ENCODE measurements at places on chromosomes 2 and 18.

GRCh38 chr2:99743146-99743545, 253.3 kb upstream of the REV1 start:
- no peak for DNase-seq

DNA sequence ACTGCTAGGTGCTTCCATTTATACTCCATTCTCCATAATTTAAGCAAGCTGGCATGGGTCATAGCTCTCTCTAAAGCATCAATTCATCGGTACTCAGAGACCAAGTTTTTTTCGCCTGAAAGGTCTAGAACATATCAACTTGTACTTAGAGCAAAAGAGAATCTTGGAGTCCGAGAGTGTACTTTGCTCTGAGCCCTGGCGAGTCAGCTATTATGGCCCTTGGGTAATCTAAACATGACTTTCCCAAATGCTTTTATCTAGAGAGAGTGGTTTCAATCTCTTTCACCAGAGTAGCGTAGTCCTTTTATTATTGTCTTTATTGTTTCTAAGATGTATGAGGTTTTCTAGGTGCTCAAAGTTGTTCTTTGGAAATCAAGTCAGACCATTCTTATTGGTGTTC, 34.4 kb downstream of the MAIP1 start:
- DNase-seq = no peak

- no peak for DNase-seq
Measured at GRCh38 chr18:24238387-24238786, 99.5 kb downstream of the CABYR start.

GRCh38 chr2:193201583-193201982, 1006.9 kb upstream of the TMEFF2 start:
- no peak for DNase-seq

DNA sequence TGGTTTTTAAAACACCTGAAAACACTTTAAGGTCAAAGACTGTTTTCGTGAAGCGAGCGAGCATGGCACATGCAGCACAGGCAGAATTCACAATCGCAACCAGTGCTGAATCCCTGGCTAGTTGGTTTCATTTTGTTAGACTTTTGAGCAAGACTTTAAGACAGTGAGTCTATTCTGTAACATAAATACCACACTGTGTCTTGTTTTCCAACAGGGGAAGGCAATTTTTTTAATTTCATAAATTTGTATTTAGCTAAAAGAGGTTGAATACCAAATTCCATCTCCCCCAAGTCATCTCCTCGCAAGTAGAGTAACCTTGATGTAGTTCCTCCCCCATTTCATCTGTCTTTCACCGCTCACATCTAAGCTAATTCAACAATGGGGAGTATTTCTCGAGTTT, 1.4 kb downstream of the CERKL start:
- DNase-seq = no peak

GRCh38 chr2:73092146-73092783, 20.5 kb downstream of the RAB11FIP5 start:
- DNase-seq = no peak

DNA sequence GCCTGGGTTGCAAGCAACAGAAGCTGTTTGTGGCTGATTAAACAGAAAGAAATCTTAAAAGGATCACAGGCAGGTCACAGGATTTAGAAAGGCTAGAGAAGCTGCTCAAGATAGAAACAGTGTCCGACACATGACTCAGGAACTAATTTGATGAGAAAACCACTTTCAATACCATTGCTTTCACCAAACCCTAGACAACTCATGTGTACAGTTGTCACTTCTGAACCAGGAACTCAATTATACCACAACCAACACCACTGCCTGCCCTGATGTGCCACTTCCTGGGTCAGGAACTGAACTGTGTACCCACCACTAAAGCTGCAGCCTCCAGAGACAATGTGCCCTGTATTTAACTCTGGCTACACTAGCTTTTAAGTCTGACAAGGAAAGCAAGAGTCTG, 56.0 kb downstream of the TMEM247 start:
- DNase-seq = peak; percentile 49

DNA sequence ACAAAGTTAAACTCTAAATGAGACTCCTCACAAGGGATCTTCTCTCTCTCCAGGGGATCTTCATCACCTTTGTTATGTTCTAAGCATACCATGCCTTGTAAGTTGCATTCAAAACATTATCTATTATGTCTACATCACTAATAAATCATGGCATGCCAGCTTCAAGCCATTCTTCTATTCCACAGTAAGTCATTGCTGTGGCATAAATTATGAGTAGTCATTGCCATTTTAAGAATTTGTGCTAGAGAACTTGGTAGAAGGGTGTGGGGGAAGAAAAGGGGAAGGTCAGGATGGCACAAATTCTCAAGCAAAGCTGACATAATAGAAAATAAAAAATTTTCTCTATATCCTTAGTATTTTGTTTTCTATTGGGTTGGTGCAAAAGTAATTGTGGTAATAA, 33.5 kb downstream of the BARD1 start:
- DNase-seq = no peak

DNA sequence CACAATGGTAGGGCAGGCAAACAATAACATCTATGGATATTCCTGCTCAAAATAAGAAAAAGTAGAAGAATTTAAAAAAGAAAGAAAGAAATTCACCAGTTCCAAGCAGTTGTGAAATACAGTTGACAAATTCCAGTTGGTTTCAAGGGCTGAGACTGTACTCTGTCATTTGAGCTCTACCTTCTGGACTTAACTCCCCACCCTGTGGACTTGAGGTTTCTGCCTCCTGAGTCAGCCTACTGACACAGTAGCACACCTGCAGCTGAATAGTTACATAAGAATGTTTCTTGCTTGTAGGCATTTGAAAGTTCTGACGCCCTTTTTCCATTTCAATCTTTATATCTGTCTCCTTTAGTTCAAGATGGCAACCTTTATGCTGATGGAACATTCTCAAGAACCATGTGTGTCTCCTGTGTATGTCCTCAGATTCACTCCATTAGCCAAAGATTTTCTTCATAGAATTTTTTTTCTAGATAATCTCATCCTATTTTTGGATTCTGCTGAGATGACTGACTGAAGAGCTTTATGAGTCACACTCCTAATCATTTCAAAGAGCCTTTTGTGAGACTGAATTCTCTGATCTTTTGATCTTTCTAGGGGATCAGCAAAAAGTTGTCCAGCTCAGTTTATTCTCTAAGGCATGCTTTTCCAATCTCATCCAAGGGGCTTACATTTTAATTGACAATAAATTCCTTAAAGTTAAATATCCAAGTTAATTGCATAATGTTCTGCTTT, 19.1 kb downstream of the NETO1 start:
- no peak for DNase-seq

DNA sequence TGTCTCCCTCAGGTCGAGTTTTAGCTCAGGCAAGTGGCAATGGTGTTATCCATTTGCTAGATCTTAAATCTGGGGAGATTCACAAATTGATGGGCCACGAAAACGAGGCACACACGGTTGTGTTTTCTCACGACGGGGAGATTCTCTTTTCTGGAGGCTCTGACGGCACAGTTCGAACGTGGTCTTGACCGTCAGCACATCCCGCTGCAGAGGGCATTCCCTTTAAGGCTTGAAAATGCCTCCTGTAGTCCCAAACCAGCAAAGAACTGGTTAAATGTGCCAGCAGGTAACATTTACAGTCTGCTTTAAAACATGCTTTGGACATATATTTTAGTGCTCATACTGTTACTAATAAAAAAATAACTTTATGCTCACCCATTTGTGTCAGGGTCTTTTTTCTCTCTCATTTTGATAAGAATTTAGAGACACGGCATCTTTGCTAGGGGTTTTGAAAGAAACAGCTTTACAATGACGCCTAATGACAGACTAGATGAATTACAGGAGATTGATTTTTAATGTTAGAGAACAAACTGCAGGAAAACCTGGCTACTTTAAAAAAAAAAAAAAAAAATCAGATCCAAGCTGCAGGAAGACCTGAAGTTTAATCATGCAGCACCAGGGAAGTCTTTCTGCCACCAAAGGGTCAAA, 602 bp upstream of the VWC2L start:
- DNase-seq = no peak

DNA sequence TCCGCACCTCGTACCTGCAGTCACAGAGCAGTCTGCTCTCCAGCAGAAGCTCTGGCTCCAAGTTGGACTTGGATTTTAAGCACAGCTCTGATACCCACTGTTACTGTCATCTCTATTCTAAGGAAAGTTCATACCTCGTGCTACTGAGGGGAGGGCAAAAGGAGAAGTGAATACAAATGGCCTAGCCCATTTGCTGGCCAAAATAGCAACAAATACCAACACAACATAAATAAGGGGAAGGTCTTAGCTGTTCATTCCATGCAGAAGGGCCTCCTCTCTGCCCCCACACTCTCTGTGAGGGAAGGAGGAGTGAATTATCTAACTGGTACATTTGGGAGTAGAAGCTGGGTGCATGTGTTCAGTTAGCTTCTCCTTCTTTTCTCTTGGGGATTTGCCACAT, 739.4 kb upstream of the RAB6C start:
- DNase-seq = no peak

- no peak for DNase-seq
Measured at GRCh38 chr18:12059334-12060181, 34.1 kb upstream of the ANKRD62 start.

DNA sequence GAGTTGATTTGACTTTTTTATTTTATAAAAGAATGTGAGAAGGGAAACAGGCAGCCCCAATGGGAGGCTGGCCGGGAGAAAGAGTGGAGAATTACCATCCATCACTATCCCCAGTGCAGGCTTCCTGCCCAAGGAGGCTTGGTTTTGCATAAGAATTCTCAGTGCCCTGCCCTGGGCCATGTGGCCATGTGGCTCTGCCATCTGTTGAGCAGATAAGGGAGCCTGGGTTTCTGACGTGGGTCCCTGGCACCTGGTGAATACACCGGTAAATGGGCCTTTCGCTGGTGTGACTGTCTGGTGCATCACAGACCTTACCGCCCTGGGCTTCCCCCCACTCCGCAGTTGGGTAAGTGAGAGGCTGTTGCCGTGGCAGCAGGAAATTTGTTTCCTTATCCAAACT, 54.5 kb upstream of the TMEM163 start:
- DNase-seq = no peak

GRCh38 chr2:215879977-215880940, 133.1 kb downstream of the MREG start:
- no peak for DNase-seq

DNA sequence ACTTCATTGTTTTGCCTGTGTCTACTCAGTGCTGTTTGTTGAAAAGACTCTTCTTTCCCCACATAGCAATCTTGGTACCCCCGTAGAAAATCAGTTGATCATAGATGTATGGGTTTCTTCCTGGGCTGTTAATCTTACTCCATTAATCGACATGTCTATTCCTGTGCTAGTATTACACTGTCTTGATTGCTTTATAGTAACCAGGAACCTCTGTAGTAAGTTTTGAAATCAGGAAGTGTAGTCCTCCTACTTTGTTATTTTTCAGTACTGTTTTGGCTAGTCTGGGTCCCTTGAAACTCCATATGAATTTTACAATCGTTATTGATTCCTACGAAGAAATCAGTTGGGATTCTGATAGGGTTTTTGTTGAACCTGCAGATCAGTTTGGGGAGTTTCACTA, 78.8 kb upstream of the FAM136A start:
- DNase-seq = no peak

GRCh38 chr2:56169521-56169920, 14.3 kb upstream of the CCDC85A start:
- no peak for DNase-seq

- DNase-seq = no peak
Measured at GRCh38 chr2:39093218-39093898, 27.5 kb downstream of the SOS1 start.

DNA sequence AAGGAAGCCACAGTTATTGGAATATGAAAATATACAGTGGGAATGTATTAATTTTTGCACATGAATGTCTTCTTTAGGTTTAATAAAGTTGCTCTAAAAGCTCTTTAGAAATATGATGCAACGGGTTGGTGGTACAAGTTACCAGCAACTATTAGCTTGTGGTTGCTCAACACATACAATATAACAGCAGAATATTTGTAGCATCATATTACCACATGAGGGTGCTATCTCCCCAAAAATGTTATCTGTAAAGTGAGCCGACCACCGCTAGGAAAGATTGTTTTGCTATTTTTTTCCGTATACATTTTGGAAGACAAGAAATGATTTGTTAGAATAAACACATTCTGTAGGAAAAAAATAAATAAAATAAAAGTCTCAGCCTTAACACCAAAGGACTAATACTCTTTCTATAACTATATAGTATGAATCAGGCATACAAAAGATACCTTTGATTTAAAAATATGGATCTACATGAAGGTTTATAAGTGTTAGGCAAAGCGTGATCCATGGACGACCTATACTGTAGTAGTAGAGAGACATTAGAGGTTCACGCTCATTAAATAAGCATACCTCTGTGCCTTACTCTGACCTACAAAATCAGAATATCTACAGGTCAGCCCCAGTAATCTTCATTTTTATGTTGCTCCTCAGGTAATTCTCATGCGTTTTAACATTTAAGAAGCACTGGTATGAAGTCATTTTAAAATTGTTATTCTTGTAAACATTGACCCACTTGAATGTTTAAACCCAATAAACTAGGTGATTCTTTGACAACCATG, 1110.6 kb upstream of the ACVR2A start:
- DNase-seq = no peak

- no peak for DNase-seq
Measured at GRCh38 chr2:181313845-181314244, 143.3 kb upstream of the ITGA4 start.

DNA sequence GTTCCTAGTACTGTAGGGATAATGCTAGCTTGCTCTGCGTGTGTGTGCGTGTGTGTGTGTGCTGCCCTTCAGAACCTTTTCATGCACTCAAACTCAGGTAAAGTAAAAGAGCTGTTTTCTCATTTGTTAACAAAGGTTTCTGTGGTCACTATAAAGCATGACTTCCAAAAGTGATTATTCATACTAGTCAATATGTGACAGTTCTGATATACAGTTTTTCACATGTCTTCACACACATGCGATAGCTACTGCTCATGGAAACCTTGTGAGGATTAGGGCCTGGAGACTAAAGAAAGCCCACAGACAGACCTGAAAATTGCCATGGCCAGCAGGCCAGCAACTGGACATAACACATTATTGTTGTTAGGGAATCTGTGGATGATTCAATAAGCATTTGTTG, 56.9 kb upstream of the NEMP2 start:
- no peak for DNase-seq

- no peak for DNase-seq
Measured at GRCh38 chr2:101109451-101110118, 41.6 kb downstream of the TBC1D8 start.

- DNase-seq = no peak
Measured at GRCh38 chr2:18055290-18055689, 176.8 kb downstream of the KCNS3 start.

GRCh38 chr2:74812787-74813590, 20.9 kb upstream of the HK2 start:
- DNase-seq = no peak

GRCh38 chr2:47165001-47165555, 10.0 kb upstream of the STPG4 start:
- no peak for DNase-seq

GRCh38 chr18:57084331-57085271, 62.3 kb upstream of the BOD1L2 start:
- no peak for DNase-seq

- no peak for DNase-seq
Measured at GRCh38 chr18:53909668-53910067, 314.8 kb downstream of the MBD2 start.

Data from effector memory CD8-positive, alpha-beta T cell (primary cell).